ENCODE measurements at places on chromosomes 1 and 21.

GRCh38 chr1:65189576-65190115 is 41.6 kb downstream of the AK4 start:
- DNase-seq: no peak

GRCh38 chr1:21659099-21659923 is 9.8 kb downstream of the RAP1GAP start:
- DNase-seq: peak; percentile 43

GRCh38 chr21:31987696-31988095 is 114.9 kb downstream of the HUNK start:
- DNase-seq: no peak

GRCh38 chr21:36542312-36543101 is 62.6 kb upstream of the CLDN14 start:
- no peak for DNase-seq

GRCh38 chr21:15592271-15592860 is 137.4 kb upstream of the USP25 start:
- peak; percentile 14 for DNase-seq

- no peak for DNase-seq
Measured at GRCh38 chr1:67947114-67947513, 103.3 kb downstream of the DIRAS3 start.

DNA sequence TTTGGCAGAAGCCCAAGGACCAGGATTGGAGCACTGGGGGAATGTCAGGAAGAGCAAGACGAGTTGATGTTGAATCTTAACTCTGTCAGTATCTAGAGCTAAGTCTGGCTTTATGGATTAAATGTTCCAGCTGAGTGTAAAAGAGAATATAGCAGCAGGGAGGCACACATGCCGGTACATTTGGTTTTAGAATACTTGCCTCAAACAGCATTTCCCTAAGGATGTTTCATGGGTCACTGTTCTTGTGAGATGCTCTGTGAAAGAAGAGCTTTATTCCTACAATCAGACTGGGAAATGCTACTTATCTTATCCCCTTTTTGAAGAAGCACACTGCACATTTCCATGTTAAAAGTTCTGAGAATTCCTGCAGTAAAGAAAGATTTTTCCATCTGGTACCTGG is 440.3 kb upstream of the B3GALT2 start:
- DNase-seq: no peak

DNA sequence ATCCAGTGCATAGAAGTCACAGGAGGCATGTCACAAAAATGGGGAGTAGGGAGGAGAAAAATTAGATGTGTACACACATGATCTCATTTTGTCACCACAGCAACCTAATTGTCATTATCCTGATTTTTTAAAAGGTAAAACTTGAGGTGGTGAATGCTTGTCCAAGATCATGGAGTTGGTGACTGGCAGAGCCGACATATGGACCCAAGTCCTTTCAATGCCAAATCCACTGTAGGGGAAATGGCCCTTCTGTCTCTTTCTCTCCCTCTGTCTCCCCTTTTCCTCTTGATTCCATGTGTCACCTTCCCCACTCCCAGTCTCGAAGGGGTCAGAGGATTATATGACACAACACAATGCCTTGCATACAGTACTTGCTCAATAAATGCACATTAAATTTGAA is 65.7 kb upstream of the JUN start:
- DNase-seq: no peak

- DNase-seq: no peak
Measured at GRCh38 chr1:57046462-57046861, 80.6 kb upstream of the C8B start.

DNA sequence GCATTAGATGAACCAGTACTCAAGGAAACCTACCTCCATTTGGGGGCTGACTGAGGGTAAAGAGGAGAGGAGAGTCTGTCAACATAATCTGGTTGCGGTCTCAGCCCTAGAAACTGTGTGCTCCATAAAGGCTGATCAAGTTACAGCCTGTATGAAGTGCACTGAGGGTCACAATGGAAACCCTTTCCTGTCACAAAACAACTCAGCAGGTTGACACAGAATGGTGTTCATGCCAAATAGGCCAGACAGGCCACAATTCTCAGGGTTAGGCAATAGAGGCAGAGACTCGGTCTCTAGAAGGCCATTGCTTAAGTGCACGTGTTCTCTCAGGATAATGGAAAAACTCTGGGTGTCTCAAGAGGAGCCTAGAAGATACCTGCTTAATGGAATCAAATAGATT is 4.1 kb upstream of the ANKRD35 start:
- peak; percentile 3 for DNase-seq

GRCh38 chr21:39263372-39263771 is 50.1 kb downstream of the BRWD1 start:
- DNase-seq: no peak

DNA sequence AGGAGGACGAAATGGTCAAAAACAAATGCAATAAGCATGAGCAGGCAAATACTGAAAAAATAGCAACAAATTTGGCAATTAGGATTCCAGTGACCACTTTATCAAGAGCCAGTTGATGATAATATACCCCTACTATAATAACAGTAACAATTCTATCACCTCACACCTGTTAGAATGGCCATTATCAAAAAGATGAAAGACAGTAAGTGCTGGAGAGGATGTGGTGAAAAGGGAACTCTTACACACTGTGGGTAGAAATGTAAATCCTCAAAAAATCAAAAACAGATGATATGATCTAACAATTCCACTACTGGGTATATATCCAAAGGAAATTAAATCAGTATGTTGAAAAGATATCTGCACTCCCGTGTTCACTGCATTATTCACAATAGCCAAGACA is 114.3 kb upstream of the GFI1 start:
- no peak for DNase-seq

DNA sequence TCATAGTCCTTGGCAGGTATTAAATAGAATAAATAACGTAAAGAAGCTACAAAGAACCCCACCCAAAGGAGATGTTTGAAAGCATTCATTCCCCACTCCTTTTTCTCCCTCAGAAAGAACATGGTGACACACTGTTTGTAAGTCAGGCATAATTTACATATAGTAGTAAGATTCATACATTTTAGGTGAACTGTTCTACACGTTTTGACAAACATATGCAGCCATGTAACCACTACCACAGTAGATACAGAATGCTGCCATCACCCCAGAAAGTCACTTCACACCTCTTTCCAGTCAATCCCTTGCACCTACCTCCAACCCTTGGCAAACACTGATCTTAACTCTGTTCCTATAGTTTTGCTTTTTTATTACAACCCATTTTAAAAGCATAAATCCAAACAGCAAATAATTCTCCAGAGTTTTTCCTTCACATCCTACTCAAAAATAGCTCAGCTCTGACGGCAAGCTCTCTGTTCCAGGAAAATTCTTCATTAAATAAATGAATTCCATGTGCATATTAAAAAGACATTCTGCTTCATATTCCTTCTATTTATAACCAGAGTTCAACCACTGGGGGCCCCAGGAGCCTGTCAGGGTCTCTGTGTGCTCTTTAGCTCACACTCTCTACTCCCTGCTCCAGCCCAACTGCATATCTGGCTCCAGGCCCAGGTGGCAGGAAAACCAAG is 258.8 kb downstream of the PLPP3 start:
- DNase-seq: no peak

DNA sequence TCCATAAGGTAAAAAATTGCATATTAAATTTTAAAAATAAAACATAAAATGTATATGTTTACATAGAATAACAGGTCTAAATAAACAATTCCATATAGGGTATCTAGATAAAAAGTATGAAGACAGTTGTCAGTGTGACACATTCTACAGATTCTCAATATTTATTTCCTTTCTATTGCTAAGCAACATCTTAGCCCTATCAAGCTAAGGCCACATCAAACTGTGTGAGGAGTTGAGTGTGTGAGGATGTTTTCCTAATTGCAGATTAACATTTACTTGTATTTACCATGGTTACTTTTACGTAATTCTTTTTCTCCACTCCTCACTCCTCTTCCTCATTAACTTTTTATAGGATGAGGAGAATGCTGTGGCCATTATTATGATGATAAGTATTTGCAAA is 41.9 kb upstream of the MCOLN3 start:
- no peak for DNase-seq

Measured in NCI-H748 treated with DMSO at 0.1 percent for 48 hours (cell line).